ENCODE measurements at places on chromosomes 7 and 10. TPM values are rescaled to one million over a fixed set of nuclear protein-coding genes. Genes with fewer than 3 reads are reported as not detected.

The UNCX gene
- not detected for polyA plus RNA-seq

The EBLN1 gene
- not detected for polyA plus RNA-seq

The CCL24 gene
- polyA plus RNA-seq = not detected

The LDB3 gene
- 2.1 TPM for polyA plus RNA-seq

The JCAD gene
- polyA plus RNA-seq = 11.6 TPM

The DNAJC12 gene
- 151 TPM for polyA plus RNA-seq

The SLC35G1 gene
- polyA plus RNA-seq = 9.3 TPM

The GATA3 gene
- not detected for polyA plus RNA-seq

The PLXNA4 gene
- 4.0 TPM for polyA plus RNA-seq

The SLC16A12 gene
- polyA plus RNA-seq = not detected

The TMEM178B gene
- polyA plus RNA-seq = 7.2 TPM

The PRF1 gene
- not detected for polyA plus RNA-seq

The ZNF804B gene
- 0.08 TPM for polyA plus RNA-seq

The CPED1 gene
- not detected for polyA plus RNA-seq

Measured in Purkinje cell (primary cell).